ENCODE measurements at places on chromosomes 2 and 18.
A peak's percentile ranks its signal among the peaks of the same experiment; 100 is the strongest.

- no peak for DNase-seq
Observed at GRCh38 chr18:3966642-3967358, 488.3 kb downstream of the DLGAP1 start.

DNA sequence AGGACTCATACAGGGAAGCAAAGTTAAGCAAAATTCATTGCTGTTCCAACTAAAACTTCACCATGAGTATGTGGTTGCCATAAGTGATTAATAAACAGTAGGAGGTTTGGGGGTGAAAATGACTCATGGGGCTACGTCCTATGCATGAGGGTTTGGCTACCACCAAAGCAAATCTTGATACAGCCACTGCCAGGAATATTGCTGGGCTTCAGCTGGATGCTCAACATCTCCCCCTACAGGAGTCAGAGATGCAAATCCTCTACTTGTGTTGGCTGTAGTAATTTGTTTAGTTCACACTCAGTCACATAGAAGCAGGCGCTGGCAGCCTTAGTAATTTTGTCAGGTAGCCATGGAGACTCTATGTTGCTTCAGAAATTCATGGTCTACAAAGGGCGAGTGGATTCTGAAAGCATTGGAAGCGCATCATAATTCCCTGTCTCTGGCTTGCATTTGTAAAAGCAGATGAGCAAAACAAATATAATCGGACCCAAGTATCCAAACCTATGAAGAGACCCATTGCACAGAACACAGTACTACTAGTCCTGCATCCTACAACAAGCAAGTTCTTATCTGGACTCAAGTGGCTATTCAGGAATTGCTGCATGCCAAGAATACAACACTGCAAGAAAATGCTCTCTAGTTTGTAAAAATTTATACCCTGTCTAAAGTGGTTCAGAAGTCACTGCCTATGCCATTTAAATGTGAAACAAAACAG is 76.0 kb downstream of the CD28 start:
- no peak for DNase-seq

- no peak for DNase-seq
Observed at GRCh38 chr2:58137221-58137620, 90.6 kb downstream of the VRK2 start.

DNA sequence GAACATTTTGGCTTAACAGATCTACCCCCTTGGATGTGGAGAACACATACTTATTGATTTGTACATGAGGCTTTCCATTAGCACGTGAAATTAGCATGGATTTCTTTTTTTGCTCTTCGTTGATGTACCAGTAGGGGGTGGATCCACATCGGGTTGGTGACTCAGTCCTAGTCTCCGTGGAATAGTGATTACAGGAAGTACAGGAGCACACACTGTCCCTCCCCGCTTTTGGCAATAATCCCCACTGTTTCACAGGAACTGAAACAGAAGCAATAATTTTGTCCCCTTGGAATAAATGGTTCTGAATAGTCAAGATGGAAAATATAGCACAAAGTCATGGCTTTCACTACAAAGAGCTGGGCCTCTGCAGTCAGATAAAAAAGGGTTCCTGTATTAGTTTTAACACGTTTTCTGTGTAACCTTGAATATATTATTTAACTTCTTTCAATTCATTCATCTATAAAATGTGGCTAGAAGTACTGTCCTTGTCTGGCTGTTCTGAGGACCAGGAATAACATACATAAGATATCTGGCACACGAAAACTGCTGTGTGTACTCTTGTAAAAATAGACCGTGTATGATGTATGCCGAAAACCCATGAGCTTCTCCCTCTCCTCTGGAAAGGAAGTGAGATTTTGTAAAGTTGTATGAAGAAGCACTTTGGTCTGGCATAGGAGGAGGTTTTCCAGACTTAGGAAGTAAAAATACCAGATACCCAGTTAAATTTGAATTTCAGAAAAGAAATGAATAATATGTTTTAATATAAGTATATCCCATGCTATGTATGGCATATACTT is 229.2 kb downstream of the GALR1 start:
- no peak for DNase-seq

GRCh38 chr2:167721593-167721992 is 525.8 kb downstream of the STK39 start:
- no peak for DNase-seq

- DNase-seq: no peak
Observed at GRCh38 chr2:152573168-152573567, 144.1 kb downstream of the PRPF40A start.

DNA sequence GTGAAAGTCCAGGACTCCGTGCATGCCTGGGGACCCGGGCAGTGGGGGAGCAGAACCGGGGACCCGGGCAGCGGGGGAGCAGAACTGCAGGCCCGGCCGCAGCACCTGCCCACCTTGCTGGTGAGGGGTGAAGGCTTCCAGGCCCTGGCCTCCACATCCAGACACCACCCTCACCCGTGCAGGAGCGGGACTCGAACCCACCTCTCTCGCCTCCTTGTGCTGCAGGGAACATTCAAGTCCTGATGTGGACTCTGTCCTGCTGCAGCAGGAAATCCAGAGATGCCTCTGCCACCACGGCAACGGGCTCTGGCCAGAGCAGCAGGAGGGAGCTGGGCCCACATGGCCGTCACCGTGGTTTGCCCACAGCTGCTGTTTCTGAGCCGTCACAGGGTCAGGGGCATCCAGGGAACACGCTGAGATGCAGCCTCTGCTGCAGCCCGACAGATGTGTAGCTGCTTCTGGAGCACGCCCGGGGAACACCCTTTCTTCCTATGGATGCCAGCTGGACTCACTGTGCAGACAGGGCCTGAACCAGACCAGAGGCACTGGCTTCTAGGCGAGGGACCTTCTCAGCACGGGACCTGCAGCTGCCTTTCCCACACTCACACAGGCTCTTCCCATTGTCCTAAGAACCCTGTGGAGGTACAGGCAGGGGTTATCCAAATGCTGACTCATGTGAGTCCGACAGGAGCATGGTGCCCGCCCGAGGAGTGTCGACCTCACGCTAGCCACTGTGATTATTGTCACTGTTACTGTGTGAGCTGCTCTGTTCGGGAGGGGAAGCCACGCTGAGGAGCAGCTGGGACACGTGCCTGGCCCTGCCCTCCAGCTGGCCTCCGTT is 89.2 kb upstream of the CTDP1 start:
- no peak for DNase-seq

- DNase-seq: no peak
Observed at GRCh38 chr2:40344364-40344763, 107.5 kb downstream of the SLC8A1 start.

DNA sequence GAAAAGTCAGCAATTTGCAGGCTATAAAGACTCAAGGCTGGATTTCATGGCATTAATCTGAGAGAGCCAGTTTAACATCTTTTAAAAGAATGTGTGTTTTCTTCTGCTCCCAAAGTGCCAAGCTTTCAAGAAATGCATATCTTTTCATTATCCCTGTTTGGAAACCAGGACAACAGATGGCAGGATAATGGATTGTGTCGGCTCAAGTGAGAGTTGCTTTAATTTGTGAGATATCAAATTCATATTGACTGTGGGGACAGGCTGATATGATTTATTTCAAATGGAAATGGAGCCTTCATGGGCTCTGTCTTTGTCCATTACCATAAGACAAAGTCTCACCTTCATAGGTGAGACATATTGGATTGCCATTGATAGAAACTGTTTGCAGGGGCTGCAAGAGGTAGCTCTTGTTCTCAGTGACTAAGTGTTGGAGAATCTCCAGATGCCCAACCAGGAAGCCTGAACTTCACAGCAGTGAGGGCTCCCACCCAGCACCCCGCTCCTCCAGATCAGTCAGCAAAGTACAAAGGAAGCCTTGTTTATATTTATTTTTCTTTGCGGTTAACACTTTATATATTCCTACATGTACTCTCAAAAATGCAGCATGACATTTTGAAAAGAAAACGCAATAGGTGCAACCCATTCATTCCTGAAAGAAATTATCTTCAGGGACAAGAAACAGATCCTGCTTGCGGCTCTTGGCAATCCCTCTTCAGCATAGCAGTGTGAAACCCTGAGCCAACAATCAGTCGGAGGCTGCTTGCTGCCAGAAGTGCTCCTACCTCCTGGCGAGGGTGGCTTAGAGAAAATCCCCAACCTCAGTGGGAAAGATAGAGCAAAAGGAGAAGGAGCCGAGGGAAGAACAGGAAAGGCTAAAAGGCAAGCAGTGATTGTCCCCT is 65.8 kb upstream of the ATL2 start:
- DNase-seq: no peak

- no peak for DNase-seq
Observed at GRCh38 chr2:239935789-239936758, 89.1 kb downstream of the NDUFA10 start.

GRCh38 chr18:7677424-7677823 is 110.3 kb downstream of the PTPRM start:
- no peak for DNase-seq

DNA sequence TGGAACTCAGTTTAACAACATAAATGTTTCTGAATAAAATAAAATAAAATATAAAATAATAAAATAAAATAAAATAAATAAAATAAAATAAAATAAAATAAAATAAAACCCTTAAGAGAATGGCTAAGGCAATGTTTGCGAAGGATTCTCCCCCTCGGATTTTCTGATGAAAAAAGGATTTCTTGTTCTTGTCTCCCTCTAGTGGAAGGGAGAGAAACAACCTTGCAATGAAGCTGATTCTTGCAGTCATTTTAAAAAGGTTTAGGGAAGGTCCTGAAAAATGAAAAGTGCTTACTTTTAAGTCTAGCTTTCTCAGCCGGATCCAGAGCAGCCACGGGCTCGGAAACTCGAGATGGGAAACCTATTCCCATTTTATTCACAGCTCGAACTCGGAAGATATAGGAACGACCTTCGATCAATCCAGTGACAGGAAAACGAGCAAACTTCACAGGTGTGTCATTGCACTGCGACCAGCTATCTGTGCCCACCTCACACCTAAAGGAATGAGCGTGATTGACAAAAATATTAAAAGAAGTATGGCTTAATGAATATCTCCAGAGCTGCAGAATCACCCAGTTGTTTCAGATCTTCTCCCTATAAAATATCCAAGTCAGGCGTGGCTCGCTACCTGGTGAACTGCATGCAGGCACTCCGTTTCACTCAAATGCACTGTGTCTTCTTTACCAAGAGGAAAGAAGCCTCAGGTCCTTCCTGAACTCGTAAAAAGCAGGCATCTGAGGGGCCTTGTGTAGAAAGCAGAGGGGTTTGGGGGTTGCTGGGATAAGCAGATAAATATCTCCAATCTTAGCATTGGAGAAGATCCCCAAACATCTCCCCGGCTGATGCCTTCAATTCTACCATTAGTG is 68.1 kb downstream of the MYOM1 start:
- peak; percentile 0 for DNase-seq

GRCh38 chr2:113251118-113251517 is 27.6 kb downstream of the PAX8 start:
- DNase-seq: no peak

- DNase-seq: no peak
Observed at GRCh38 chr2:176763851-176764404, 448.7 kb upstream of the HNRNPA3 start.

DNA sequence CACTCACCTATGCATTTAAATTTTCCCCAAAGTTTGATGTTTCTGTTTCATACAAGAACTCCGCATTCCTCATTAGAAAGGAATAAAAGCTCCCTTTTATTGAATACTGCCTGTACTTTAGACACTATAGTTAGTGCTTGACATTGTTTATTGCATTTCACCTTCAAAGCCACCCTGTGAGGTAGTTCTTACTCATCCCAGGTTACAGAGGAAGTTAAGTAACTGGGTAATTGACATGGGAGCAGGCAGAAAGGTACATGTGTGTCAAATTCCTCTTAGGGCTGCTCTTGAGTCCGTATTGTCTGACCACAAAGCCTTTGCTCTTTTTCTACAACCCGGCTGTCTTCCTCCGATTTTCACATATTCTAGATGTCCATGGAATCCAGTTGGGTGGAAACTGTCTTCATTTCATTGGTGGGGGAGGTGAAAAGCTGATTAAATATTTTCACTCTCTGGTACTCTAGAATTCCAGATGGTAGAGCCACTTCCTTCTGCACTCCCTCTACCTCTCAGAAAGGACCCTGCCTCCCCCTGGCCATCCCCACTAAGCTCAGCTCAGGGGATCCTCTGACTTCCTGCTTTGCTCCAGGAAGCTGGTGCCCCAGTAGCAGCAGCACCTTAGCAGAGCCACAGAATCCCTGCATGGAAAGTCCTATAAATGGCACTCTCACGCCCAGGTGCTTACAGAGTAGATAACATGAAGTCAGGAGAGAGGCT is 319.2 kb downstream of the LRATD1 start:
- no peak for DNase-seq

- no peak for DNase-seq
Observed at GRCh38 chr18:39190508-39190907, 1624.9 kb upstream of the CELF4 start.

GRCh38 chr2:105382177-105382576 is 16.7 kb downstream of the FHL2 start:
- DNase-seq: no peak

GRCh38 chr18:36297417-36298125 is at the start of gene FHOD3:
Gene FHOD3, plus strand, starts transcription at chr18:36297713. Its CDS starts 123 bp downstream, at chr18:36297836.
- no peak for DNase-seq

DNA sequence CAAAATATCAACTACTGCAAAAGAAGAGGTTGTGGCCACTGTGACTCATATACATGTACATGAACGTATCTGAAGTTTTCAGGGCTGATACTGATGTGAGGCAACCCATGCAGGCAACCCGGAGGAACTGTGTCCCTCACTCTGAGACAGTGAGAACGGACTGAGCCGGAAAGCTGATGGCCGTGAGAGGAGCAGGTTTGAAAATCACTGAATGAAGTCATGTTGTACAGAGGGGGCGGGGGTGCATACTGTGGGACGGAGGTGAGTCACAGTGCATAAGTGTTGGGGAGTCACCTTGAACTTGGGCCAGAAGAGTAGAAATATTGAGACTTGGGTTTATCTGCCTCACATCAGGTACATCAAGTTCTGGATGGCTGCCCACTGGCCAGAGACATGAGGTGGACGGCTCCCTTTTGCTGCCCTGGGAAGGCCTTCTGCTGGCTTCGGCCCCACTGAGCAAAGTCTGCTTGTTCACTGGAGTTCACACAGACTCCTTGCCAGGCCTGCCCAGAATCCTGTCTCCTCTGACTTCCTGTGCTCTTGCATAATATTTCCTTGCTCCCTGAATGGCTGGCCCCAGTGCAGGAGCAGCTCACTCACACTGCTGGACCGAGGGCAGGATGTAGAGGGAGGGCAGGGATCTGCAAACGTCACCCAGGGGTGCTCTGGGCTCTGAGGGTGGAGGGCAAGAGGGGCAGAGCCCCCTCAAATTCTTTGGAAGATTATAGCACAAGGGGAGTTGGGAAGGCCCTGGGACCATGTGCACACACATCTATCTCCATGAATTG is 18.1 kb downstream of the EPAS1 start:
- DNase-seq: no peak

DNA sequence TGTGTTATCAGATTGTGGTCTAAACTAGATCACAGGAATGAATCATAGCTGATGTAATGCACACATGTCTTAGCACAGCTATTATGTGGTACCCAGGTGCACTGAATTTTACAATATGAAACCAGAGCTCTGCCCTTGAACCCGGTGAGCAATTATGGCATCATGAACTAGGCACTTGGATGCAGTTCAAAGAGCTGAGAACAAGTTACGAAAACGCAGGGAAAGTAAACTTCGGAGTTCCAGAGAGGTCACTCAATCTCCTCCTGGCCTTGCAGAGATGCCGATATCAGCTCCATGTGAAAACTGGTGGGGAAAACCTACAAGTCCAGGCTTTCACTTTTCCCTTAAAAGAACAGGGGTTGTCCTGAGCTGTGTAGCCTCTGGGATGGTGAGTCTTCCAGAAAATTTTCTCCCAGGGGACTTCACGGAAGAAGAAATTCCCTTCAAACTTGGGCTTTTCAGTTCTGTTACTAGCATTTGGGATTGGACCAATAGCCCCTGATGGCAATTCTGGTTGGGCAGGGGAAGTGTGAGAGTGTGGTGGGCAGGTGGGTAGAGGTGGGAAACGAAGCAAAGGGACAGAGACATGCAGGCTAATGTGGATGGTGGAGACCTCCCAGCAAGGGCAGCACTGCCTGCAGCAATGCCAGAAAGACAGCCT is 71.1 kb upstream of the SH3BP4 start:
- DNase-seq: no peak
